T follicular helper cell (primary cell): ENCODE measurements at places on chromosomes 1 and 21.

GRCh38 chr1:204152310-204153044 is 633 bp upstream of the ETNK2 start:
- no peak for DNase-seq

- no peak for DNase-seq
Observed at GRCh38 chr1:76494807-76495206, 372.5 kb upstream of the ST6GALNAC5 start.

DNA sequence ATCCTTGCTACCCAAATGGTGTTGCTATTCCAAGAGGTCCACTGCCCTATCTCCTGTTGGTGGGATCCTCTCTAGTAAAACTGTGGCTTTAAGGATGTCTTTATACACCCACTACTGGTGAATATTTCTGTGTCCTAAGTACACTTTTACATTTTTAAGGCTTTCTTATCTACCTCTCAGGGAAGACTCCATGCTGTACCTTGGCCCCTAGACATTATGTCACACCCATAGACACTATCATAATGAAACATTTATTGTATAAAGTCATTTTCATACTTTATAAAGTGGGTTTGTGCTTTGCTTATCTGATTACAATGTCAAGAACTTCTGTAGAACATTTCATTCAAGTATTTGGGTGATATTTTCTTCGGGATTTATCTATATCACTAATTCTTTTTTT is 270.3 kb upstream of the SNX7 start:
- no peak for DNase-seq

DNA sequence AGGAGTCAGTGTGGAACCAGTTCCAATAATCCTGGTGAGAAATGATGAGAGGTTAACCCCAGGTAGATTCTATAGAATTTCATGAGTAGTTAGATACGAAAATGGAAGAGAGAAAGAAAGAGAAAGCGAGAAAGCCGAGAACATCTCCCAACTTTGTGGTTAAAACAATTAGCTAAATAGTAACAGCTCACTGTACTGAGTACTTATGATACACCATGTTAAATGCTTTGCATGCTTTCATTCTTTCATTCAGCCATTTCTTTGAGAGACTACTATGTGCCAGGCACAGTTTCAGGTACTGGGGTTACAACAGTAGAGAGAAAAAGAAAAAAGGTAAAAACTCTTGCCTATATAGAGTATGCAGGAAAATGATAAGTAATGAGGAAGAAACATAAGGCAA is 109.7 kb upstream of the SYT6 start:
- DNase-seq, result no peak
